ENCODE measurements at places on chromosomes 2 and 18. TPM values are rescaled to one million over a fixed set of nuclear protein-coding genes. Genes with fewer than 3 reads are reported as not detected.
A peak's percentile ranks its signal among the peaks of the same experiment; 100 is the strongest.

C2orf66 gene
- 1.1 TPM for total RNA-seq

DOCK10 gene
- total RNA-seq, result 97.4 TPM

MGAT4A gene
- total RNA-seq, result 243 TPM

TBR1 gene
- not detected for total RNA-seq

IL1F10 gene
- total RNA-seq, result not detected

GRCh38 chr2:235439959-235440662, 53.7 kb upstream of the AGAP1 start:
- no peaks in the 10 kb centered on the region for H3K27me3 ChIP-seq
- H3K36me3 ChIP-seq, result no peaks in the 10 kb centered on the region
- H3K4me3 ChIP-seq, result no peak overlapping the region
- DNase-seq, result no peak

DNA sequence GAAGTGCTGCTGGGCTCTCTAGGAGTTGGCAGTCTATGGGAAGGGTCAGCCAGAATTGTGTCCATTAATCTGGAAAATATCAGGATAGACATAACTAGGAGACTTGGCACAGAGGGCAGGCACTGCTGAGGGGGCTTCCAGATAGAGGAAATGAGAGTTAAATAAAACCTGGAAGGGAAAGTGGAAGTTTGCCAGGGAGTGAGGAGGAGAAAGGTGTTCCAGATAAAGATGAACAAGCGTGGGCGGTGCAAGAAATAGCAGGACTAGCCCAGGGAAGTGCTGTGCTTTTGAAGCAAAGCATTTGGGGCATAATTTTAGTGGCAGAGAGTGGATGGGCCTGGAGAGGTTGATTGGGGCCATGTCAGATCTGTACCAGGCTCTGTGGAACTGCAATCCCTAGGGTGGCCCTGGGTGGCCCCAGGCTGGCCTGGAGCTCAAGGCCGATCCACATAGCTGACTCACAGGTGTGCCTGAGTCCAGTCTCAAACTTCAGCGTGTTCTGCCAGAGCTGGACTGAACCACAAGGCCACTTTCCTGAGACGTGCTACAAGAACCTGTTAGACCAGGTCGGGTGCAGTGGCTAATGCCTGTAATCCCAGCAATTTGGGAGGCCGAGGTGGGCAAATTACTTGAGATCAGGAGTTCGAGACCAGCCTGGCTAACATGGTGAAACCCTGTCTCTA, 26.9 kb downstream of the GALM start:
- no peaks in the 10 kb centered on the region for H3K4me1 ChIP-seq
- H3K27me3 ChIP-seq, result no peaks in the 10 kb centered on the region
- H3K36me3 ChIP-seq, result no peaks in the 10 kb centered on the region
- H3K27ac ChIP-seq, result no peak overlapping the region
- DNase-seq, result peak; percentile 65

DNA sequence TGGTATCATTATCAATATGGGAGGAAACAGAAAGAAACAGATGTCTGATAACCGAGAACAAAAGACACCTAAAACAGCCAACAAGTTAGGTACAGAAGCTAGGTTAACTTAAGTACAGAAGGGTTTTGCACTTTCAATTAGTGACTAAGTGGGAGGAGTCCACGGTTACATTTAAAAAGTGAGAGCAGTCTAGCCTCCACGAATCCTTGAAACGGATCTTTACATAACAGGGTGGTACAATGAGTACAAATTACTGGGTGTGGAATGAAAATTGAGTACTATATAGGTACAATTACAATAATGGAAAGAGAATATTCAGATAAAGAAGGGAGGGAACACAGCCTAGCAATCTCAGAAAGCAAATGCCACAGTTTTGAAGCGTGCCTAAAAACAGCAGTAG, 76.6 kb downstream of the TLK1 start:
- H3K4me1 ChIP-seq, result no peaks in the 10 kb centered on the region
- no peak overlapping the region for H3K4me3 ChIP-seq
- H3K36me3 ChIP-seq, result no peaks in the 10 kb centered on the region
- H3K27ac ChIP-seq, result no peak overlapping the region

GRCh38 chr18:5582849-5583681, 39.3 kb upstream of the EPB41L3 start:
- no peaks in the 10 kb centered on the region for H3K4me1 ChIP-seq
- no peaks in the 10 kb centered on the region for H3K27me3 ChIP-seq
- H3K36me3 ChIP-seq, result no peaks in the 10 kb centered on the region
- peak overlapping the region; percentile 11 for H3K27ac ChIP-seq
- H3K4me3 ChIP-seq, result no peak overlapping the region

DNA sequence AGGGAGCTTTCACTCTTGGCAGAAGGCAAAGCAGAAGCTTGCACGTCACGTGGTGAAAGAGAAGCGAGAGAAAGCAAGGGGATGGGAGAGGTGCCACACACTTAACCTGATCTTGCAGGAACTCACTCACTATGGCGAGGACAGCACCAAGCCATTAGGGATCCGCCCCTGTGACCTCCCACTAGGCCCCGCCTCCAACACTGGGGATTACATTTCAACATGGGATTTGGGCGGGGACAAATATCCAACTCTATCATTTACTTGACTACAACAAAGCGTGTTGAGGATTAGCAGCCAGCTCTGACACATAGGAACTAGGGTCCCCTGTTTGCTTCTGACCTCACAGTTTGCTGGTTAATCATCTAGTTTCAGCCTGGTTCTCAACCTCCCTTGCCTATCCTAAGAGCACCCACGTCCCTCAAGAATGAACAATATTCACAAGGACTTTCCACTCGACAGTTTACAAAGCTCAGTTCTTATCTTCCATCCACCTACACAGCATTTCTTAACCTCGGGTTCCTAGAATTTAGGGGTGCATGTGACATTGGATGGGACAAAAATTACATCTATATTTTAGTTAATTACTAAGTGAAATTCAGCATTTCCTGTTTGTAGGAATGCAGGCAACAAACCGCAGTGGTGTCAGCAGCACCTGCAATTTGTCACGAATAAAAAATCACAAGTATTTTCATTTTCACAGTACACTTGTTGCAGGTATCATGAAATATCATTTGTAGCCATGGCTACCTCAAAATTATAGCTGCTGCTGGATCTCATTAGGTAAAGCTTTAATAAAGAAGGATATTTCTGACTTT, 36.0 kb downstream of the LBH start:
- no peak overlapping the region for H3K4me3 ChIP-seq
- peak; percentile 63 for DNase-seq
- H3K27me3 ChIP-seq, result no peaks in the 10 kb centered on the region
- H3K4me1 ChIP-seq, result no peaks in the 10 kb centered on the region
- no peaks in the 10 kb centered on the region for H3K36me3 ChIP-seq

DNA sequence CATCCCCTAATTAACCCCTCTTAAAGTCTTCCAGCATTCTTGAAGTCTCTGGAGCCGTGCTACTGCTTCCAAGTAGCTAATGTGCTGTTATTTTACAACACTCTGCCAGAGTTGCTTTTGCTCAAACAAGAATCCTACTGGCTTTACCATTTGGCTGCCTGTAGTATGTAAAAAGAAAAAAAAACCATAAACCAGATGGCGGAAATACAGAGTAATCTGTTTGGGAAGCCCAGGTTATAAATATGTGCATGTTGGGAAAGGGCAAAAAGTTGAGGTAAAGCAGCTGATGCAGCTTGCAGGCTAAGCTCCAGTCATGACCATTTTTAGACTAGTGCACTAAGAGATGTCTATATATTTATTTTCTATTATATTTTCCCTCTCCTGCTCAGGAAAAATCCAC, 313.2 kb upstream of the ETAA1 start:
- no peak for DNase-seq
- no peaks in the 10 kb centered on the region for H3K27me3 ChIP-seq
- H3K4me3 ChIP-seq, result no peak overlapping the region
- H3K36me3 ChIP-seq, result no peaks in the 10 kb centered on the region

DNA sequence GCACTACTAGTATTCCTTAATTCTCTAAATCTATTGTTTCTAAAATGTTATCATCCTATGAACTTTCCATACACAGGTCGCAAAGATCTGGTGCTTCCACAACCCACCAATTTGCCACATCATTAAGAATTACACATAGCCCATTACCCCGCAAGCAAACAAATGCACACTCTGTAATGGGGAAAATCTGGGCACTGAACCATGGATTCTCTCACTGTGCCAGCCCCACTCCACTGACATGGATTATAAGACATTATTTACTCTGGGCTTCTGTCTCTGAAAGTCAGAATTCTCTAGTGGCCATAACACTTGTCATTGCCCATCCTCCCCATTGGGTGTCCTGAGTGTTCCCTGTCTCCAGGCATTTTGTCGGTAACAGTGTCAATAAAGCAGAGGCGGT, 537.1 kb downstream of the EPHA4 start:
- H3K4me3 ChIP-seq, result no peak overlapping the region
- no peak overlapping the region for H3K27ac ChIP-seq
- no peaks in the 10 kb centered on the region for H3K4me1 ChIP-seq
- no peak for DNase-seq

DNA sequence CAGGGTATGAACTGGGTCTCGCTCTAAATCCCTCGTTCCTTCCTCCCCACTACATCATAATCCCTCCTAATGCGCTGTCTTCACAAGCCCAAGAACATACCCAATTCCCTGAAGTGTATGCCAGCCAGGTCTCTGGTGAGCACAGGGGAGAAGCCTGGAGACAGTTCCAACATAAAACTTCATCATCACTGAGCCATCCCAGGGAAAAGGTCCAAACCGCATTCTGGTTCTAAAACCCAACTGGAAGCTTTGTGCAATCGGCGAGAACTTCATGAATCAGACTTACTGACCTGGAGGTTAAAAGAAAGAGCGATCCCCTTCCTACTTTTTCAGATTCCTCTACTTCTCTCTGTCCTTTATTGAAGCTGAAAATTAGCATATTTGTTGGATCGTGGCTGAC, 132.7 kb downstream of the ALPK2 start:
- H3K27me3 ChIP-seq, result no peaks in the 10 kb centered on the region
- H3K27ac ChIP-seq, result no peak overlapping the region
- DNase-seq, result no peak

DNA sequence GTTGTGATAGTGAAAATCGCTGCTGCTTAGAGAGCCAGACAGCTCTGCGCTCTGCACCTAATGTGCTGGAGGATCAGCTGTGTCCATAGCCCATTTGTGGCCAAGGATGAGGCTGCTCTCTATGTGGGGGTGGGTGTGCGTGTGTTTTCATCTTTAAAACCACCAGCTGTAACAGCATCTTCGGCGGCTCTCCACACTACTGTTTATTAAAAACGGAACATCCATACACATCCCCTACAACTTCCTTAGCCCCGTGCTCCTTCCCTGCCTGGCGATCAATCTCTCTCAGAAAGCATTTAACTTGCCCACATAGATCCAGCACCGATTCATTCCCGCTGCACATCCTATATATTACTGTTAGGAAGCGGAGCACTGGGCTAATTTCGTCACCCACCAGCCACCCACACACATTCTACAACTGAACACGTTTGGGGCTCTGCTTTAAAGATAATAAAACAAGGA, 1.6 kb downstream of the CELF4 start:
- no peaks in the 10 kb centered on the region for H3K27me3 ChIP-seq
- H3K4me3 ChIP-seq, result no peak overlapping the region
- no peak overlapping the region for H3K27ac ChIP-seq
- no peaks in the 10 kb centered on the region for H3K36me3 ChIP-seq
- no peak for DNase-seq

GRCh38 chr18:46575851-46576250, 81.2 kb downstream of the LOXHD1 start:
- no peaks in the 10 kb centered on the region for H3K4me1 ChIP-seq
- no peak overlapping the region for H3K27ac ChIP-seq
- H3K36me3 ChIP-seq, result no peaks in the 10 kb centered on the region
- H3K27me3 ChIP-seq, result no peaks in the 10 kb centered on the region
- DNase-seq, result no peak
- H3K4me3 ChIP-seq, result no peak overlapping the region

DNA sequence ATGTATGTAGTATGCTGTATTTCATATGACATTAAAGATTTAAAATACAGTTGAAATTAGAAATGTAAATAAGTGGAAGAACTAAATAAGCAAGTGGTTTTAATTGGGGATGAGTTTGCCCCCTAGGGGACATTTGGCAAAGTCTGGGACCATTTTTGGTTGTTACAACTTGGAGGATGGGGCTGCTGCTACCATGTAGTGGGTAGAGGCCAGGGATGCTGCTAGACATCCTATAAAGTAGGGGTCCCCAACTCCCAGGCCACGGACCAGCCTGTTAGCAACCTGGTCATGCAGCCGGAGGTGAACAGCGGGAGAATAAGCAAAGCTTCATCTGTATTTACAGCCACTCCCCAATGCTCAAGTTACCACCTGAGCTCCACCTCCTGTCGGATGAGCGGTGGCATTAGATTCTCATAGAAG, 27.9 kb upstream of the ASNSD1 start:
- H3K27me3 ChIP-seq, result no peaks in the 10 kb centered on the region
- no peak overlapping the region for H3K27ac ChIP-seq

DNA sequence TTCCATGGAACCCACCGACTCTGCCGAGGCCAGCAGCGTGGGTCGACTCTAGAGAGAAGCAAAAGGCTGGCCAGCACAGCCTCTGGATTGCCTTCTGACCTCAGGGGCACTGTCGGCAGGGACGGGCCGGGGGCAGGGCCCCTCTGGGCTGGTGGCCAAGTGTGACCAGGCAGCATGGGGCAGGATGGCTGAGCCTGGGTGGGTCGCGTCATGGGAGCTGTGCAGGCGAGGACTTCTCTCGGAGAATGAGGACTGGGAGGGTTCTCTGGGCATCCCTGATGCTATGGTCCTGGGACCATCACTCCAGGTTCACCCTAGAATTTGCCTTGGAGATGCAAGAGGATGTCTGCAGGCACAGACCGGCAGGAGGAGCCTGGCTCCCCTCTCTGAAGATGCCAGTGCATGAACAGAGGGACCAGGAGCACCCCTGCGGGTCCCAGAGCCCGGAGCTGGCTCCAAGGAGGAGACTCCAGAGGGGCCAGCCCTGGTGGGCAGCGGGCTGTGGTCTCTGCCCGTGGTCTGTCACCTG, 289.2 kb downstream of the NDUFA10 start:
- DNase-seq, result no peak
- no peak overlapping the region for H3K27ac ChIP-seq
- H3K4me1 ChIP-seq, result no peaks in the 10 kb centered on the region
- no peaks in the 10 kb centered on the region for H3K27me3 ChIP-seq
